Hematopoietic multipotent progenitor cell treated with erythropoietin and hydrocortisone succinate and interleukin-3 and kit ligand, for 15 days (in vitro differentiated cells): ENCODE measurements at places on chromosomes 11 and 22.

DNA sequence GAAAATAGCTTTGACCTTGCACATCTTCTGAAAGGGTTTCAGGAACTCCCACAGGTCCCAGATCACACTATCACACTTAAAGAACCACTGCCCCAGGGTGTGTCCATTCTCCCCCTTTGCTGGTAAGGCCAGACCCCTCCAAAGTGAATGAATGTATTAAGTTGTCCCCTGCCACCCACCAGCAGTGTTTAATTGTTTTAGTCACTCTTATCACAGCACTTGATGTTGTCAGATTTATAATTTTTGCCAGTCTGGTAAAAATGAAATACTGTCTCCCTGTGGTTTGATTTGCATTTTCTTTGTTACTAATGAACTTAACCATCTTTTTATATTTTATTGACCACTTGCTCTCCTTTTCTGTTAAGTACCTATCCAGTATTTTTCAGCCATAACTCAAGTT is 89.6 kb upstream of the RAB1B start:
- DNase-seq, result no peak

GRCh38 chr22:47020166-47020565 is 257.7 kb downstream of the TBC1D22A start:
- DNase-seq, result no peak

DNA sequence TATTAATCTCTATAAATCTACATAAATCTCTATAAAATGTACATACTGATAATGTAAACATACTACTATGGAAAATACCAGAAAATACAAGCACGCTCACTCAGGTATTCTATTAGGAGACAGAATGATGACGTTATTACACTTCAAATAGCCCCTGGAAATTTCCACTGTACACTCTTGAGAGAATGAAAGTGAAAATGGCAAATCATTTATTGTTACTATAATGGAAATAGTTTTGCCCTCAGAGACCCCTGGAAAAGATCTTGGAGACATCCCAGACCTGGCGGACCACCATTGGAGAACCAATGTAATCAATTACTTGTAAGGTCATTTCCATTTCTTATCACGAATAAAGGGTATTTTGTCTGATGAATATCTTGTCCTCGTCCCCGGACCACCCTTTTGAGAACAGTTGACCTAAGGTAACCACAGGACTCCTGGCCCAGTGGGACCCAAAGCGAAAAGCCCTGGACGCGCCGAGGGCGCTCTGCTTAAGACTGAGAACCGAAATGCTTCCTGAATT is 509 bp upstream of the PRRG4 start:
- DNase-seq, result no peak

DNA sequence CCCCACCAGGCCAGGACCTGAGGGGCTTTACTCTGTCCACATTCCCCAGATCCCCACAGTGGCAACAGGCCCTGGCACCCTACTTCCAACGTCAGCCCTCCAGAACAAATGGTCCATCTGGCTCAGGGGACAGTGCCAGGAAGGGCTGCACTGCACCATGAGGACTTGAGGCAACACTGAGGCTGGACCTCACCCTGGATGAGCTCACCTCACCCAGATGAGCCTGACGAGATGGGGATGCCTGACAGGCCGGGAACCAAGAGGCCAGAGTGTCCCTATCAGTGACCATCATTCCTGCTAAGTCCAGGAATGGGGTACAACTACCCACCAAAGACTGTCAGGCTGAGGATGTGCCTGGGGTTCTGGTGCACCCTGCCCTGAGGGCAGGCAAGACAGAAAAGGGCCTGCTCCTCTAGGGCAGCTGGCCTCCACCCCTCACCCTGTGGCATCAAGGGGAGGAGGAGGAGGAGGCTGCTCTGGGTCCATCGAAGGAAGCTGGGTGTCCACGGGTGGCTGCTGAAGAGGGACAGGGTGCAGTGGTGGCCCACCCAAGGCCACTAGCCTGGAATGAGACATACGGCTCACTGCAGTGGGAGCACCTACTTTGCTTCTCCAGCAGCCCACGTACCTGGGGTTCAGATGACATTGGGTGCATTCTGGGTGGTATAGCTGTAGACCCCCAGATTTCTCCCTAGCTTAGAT is 14.6 kb downstream of the RSPH14 start:
- DNase-seq, result no peak

- DNase-seq, result no peak
Observed at GRCh38 chr22:47102648-47103047, 340.2 kb downstream of the TBC1D22A start.

DNA sequence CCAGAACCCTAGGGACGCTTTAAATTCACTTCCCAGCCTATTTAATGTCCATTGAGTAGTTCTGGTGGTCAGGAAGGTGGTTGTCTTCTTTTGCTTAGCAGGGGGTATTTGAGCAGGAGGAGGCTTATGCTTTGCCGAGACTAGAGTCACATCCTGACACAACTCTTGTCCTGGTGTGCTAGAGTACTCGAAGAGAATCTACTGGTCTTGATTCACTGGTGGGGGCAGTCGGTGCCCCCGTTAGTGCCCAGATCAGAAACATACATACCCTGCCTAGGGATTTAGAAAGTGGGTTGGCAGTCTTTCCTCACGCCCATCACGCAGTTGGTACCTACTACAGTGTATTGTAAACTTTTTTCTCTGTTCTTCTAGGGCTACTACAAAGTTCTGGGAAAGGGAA is 2.7 kb downstream of the RPL27A start:
- no peak for DNase-seq

- no peak for DNase-seq
Observed at GRCh38 chr22:46159777-46160176, 9.5 kb downstream of the PPARA start.

DNA sequence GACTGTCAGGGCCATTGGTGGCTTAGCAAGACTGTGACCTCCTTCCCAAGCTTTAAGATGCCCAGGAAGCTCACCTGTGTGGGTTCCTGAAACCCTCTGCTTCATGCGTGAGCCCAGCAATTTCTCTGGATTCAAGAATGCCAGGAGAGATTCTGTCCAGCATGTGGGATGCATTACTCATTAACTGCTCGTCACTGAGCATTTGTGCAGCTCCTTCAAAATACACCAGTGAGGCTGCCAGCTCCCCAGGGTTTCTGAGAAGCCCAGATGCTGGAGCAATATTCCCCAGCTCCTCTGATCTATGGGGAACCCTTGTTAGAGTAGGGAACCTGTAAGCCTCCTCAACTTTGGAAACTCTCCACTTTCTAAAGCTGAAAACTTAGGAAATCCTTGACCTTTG is 126.5 kb downstream of the CHST1 start:
- DNase-seq, result no peak

GRCh38 chr11:10488121-10488933 is 33.3 kb downstream of the AMPD3 start:
- no peak for DNase-seq

- no peak for DNase-seq
Observed at GRCh38 chr22:23906641-23907040, 12.5 kb downstream of the MIF start.

DNA sequence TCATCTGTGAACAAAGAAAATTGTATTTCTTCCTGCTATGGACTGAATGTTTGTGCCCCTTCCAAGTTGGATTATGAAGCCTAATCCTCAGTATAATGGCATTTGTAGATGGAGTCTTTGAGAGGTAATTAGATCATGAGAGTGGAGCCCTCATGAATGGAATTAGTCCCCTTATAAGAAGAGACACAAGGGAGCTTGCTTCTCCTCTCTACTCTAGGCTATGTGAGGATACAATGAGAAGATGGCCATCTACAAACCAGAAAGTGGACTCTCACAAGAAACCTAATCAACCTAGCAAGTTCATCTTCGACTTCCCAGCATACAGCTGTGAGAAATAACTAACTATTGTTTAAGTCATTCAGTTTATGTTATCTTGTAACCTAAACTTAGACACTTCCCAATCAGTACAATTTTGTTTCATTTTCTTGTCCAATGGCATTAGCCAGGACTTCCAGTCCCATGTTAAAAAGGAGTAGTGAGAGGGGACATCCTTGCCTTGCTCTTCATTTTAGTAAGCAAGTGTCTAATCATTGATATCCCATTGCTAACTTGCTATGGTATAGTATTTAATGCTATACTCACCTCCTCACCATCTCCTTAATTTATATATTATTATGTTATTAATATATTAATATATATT is 45.7 kb downstream of the PDGFD start:
- no peak for DNase-seq

DNA sequence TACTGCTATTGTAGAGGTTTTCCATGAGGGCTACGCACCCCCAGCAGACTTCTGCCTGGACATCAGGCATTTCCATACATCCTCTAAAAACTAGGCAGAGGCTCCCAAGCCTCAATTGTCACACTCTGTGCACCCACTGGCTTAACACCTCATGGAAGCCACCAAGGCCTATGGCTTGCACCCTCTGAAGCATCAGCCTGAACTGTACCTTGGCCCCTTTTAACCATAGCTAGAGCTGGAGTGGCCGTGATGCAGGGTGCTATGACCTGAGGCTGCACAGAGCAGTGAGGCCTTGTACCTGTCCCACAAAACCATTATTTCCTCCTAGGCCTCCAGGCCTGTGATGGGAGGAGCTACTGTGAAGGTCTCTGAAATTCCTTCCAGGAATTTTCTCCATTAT is 33.9 kb downstream of the AAMDC start:
- no peak for DNase-seq

GRCh38 chr22:10780281-10780680 is 4747.7 kb upstream of the OR11H1 start:
- no peak for DNase-seq

GRCh38 chr11:340539-341512 is 20.2 kb upstream of the IFITM3 start:
- no peak for DNase-seq

- no peak for DNase-seq
Observed at GRCh38 chr11:111409915-111410314, 30.8 kb upstream of the POU2AF1 start.

DNA sequence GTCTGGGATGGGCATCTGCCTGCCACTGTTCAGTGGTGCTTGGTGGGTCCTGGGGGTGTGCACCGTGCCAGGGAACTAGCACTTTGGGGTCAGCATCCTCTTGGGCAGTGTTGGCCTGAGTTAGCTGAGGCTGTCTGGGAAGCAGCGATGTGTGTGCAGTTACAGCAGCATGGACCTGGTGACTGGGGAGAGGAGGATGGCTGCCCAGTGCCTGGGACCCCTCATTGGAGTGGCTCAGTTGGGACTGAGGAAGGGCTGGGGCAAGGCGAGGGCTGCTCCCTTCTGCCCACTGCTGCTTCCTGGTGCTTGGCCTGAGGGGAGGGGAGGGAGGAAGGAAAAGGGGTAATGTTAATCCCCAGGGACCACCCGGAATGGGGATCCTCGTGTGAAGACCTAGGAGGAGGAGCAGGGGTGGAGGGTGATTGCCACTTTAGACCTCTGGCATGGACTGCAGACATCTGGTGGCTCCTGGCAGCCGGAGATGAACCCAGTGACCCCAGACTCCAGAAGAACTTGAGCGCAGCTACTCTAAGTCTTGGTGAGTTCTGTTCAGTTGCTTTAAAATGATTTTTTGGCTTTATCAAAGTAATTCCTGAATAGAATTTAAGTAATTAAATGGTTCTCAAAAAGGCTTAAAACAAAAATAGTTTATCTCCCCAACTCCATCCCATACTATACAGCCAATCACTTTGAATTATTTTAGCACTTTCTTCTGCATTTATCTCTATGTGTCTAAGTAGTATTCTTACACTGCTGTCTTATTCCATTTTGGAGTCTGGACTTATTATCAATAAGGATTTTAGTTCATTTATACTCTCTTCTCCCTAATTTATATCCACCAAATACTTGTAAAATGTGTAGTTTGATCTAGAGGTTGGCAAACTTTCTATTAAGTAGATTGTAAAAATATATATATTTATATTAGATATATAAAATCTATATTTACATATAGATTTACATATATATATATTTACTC is 15.4 kb upstream of the TMEM191C start:
- DNase-seq, result no peak

- no peak for DNase-seq
Observed at GRCh38 chr11:21396342-21397008, 727.1 kb downstream of the NELL1 start.

GRCh38 chr22:42427167-42427566 is 5.0 kb downstream of the NFAM1 start:
- DNase-seq, result no peak

DNA sequence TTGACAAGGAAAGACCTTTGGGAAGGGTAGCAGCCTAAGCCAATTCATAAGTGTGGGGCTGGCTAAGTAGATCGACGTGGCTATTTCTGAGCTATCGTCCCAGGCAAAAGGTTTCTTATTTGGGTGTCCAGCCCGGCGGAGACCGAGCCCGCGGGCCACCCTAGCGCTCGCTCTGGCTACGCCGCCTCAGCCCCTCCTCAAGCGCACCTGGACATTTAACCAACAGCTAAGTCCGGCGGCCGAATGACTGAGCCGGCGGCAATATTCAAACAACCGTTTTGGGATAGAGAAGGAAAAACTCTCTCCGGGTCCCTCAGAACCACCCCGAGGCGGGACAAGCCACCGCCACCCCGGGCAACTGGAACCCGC is 457 bp downstream of the RNF141 start:
- peak; percentile 20 for DNase-seq

DNA sequence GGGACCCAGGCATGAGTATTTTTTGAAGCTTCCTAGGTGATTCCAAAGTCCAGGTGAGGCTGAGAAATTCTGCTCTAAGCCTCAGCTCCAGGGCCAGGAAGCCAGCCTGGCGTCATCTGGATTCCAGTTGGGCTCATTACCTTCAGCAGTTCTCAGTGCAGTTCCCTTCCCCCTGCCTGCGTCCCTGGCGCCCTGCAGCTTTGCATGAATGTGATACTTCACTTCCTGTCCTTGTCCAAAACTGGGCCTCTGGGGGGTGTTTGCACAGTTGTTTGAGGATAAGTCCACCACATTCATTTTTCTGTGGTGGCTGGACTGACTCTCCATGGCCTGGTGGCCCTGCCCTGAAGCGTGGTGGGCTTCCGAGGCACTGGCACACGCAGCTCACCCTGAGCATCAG is 98.1 kb downstream of the TENM4 start:
- DNase-seq, result no peak

DNA sequence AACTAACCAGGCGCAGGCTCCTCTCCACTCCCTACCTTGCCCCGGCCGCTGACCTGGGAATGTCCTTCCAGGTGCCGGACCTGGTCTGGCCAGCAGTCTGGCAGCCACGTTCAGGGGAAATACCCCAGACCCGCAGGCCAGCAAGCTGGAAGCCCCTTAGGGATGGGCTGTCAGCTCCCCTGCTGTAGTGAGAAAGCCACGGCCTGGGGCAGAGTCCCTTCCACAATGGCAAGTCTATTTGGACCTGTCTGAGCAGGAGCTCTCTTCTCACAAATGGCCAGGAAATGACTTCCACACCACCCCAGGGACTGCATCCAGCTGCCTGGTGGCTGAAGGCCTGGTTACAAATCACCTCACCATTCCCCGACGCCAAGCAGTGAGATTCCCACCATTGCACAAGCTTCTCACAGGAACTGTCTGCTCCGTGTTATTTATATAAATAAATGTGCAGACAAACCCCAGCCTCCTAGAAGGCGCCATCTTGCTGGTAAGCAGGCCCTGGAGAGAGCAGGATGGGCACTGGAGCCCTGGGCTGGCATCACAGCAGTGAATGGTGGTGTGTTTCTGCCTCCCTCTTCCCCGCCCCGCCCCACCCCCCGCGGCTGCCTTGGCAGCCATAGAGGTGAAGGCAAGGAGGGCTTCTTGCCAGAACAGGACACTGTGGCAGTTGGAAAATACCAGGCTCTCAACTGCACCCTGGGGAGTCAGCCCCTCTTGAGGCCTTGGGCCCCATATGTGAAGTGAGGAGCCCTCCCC is 23.7 kb downstream of the RSPH14 start:
- no peak for DNase-seq
